NCI-H1048 (cell line): ENCODE measurements at places on chromosomes 5 and 9.

DNA sequence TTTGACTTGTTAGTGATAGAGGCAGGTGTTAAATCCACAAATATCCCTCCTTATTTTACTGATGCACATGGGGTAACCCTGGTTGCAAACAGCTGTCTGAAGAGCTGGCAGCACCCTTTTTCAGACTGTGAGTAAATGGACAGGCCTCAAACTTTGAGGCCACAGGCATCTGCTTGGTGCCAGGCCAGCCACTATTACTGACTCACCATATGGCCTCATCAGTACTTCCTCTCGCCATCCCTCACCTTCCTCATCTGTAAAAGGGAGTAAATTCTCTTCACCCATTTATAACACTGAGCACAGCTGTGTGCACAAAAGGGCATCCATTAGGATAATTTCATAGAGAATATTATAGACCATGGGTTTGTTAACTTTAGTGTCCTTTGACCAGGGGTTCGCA lies 11.9 kb upstream of the TNIP1 start:
- no peak for DNase-seq

GRCh38 chr5:72651109-72651508 lies 143.9 kb upstream of the ZNF366 start:
- DNase-seq = no peak

DNA sequence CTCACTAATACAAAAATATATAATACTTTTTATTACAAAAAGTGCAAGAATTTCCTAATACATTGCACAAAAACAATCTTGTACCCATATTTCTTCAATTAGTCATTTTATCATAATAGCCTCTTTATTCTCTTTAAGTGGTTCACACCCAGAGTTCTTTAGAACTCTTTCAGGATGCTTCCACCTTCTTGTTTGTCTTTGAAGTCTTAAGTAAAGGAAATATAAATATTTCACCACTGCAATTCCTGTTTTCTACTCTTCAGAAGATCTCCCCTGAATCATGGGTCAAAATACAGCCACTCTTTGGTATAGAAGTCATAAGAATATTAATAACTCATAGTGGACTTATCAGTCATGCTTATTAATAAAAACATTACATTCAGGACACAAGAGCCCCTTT lies 293.0 kb downstream of the ATPSCKMT start:
- DNase-seq = no peak

DNA sequence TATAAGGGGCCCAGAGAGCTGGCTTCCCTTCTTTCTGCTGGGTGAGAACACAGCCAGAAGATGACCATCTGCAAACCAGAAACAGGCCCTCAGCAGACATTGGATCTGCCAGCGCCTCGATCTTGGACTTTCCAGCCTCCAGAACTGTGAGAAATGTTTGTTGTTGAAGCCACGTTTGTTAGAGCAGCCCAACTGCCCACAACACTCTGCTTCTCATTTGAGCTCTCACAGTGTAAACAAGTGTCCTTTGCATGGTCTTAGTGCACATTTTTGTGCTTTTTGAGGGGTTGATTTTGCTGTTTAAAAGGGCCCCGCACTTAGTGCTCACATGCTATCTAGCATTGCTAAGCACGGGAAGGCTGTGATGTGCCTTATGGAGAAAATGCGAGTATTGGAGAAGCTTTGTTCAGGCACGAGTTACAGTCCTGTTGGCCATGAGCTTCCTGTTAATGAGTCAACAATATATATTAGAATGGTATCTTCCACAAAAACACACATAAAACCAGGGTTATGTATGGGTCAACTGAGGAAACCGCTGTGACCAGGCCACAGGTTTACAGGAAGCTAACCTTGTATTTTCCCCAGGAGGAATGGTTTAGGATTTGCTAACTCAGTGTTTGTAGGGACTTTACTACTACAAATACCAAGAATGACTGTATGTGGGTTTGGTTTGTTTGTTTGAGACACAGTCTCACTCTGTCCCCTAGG lies 11.9 kb downstream of the CMBL start:
- DNase-seq = no peak

DNA sequence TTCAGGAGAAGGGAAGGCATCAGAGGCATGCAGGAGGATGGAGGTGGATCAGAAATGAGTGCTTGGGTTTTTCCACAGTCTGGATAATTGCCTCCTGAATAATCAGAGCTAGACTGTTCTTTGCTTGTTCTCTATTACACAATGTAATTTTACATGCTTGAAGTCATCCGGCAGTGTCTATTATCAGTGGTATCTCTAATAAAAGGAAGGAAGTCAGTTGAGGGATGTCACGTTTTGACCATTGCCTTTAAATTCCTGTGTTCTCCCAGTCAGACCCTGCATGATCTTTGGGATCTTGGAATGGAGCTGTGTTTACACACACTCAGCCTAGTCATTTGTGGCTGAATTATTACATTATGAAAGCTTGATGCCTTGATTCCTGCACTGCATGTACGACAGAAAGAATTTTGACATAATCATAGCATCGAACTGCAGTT lies 91.0 kb downstream of the PDE8B start:
- DNase-seq = no peak

GRCh38 chr5:61949054-61949678 lies 356.8 kb upstream of the KIF2A start:
- DNase-seq = no peak
